ENCODE measurements at places on chromosomes 5 and 9.

DNA sequence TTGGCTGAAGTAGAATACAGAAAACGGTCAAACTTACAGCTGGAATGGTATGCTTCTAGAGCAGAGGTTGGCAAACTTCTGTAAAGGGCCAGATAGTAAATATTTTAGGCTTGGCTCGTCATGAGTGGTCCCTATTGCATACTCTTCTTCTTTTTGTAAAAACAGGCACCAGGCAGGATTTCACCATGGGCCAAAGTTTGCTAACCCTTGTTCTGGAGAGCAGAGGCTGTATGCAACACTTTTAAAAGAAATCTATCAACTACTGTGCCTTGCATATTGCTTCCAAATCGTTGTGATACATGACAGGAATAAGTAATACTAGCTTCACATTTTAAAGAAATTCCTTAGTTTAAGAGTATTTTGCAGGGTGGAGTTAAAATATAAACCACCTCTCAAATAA is 15.6 kb upstream of the COL23A1 start:
- no peak for DNase-seq

DNA sequence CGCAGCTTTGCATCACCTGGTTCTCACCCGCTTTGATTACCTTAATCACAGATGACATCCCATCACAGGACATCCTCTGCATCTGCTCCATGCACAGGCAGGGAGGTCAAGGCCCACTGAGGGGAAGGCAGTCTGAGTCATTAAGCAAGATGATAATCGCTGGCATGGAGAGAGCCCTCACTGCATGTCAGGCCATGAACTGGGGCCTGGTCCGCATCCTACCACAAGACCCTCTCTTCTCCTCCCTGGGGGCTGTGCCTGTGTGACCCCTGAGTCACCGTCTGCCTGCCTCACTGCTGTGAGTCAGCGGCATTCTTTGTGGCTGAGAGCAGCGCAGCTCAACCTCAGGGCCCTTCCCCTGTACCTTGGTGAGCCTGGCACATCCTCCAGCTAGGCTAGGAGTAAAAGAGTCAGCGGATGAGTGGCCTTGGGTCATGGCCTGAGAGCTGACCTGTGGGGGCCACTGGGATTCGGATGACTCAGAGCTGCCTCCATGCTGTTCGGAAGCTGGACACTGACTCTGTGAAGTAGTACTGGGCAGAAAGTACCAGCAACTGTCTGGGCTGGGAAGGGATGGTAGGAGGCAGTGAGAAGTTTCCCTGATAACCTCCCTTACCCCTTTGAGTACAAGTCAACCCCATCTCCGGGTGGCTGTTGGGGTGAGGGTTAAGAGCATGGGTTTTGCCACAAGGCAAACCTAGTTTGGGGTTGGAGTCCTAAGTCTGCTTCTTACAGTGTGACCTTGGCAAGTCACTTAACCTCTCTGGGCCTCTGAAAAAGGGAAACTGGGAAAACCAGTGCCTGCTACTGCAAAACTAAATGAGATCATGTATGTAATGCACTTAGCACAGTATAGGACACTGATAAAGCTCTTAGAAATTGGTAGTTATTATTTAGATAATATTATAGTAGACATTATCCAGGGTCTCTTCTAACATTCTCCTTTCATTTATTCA is 14.6 kb upstream of the ARSI start:
- no peak for DNase-seq

- DNase-seq, result no peak
Measured at GRCh38 chr5:10151656-10152055, 98.0 kb downstream of the ATPSCKMT start.

GRCh38 chr9:20619487-20620200 is 2.7 kb downstream of the MLLT3 start:
- DNase-seq, result no peak

GRCh38 chr5:57662991-57663390 is 180.4 kb upstream of the ACTBL2 start:
- DNase-seq, result no peak

- DNase-seq, result no peak
Measured at GRCh38 chr5:52682492-52682891, 105.2 kb upstream of the ITGA1 start.

DNA sequence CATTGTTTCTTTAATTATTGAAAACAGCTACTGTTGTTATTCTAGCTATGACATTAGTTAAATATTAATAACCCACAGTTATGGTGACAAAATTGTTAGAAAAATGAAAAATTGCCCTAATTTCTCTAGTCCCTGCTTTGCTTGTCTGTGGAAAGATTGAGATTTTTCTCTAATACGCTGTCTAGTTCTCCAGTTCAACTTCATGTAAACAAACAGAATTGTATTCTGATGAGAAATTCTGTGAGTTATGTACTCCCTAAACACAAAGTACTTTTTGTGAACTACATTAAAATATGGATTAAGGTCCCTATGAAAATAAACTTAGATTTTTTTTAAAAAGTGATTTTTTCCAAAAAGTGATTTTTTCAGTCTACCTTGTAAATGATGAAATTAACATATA is 8.7 kb downstream of the SLF1 start:
- DNase-seq, result no peak

DNA sequence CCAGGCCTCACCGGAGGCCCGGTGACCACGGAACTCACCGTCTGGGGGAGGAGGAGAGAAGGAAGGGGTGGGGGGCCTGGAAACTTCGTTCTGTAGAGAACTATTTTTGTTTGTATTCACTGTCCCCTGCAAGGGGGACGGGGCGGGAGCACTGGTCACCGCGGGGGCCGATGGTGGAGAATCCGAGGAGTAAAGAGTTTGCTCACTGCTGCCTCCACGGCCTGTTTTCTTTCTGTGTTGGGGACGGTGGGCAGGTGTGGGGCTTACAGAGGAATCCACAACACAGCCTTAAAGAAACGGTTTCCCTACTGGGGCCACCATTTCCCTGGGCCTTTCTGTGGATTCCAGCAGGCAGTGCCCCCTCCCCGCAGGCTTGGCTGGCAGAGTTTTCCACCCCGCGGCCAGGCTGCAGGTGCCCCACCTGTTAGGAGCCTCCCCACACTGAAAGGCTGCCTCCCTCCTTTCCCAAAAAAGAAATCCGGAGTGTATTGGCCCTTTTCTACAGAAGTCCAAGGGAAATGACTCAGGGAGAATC is 80.8 kb downstream of the NTNG2 start:
- DNase-seq, result no peak

DNA sequence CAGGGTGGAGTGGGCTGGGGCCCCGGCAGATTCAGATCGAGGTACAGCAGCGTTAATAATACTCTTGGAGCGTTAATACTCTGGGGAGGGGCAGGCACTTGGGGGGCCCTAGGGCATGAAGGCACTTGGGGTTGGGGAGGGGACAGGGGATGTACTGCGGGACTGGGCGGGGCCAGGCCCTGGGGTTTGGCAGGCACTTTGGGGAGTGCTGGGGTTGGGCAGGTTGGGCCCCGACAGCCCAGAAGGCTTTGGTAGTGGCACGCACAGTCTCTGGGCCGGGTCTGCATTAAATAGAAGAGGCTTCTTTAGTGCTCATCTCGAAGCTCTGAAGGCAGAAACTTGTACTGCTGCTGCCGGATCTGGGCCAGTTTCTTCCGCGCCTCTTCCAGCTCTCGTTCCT is 7.8 kb upstream of the TPM2 start:
- DNase-seq, result no peak

DNA sequence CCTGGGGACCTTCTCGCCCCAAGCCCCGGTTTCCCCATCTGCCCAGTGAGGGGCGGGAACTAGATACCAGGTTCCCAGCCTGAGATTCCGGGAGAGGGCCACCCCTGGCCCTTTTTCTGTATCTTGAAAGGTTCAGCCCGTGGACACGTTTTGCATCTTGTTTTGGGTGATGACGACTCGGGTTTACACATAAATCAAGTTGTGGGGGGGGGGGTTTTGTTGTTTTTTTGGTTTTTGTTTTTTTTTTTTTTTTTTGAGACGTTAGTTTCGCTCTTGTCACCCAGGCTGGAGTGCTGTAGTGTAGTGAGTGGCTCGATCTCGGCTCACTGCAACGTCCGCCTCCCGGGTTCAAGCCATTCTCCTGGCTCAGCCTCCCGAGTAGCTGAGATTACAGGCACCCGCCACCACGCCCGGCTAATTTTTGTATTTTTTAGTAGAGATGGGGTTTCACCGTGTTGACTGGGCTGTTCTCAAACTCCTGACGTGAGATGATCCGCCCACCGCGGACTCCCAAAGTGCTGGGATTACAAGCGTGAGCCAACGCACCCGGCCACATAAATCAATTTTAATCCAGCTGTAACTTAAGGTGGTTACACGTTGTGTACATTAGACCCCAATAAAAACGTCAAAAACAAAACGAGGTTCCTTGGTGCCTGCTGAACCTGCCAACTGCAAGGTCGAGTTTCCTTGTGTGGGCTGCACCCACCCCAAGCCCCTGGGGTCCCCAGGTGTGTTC is 1.1 kb upstream of the BRD3 start:
- peak; percentile 20 for DNase-seq

DNA sequence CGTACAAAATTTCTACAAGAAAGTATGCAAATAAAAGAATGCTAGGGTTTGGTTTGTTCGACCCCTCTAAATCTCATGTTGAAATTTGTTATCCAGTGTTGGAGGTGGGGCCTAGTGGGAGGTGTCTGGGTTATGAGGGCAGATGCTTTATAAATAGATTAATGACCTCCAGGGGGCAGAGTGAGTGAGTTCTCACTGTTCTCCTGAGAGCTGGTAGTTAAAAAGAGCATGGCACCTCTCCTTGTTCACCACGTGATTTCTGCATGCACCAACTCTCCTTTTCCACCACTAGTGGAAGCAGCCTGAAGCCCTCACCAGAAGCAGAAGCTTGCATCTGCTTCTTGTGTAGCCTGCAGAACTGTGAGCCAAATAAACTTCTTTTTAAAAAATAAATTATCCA is 50.4 kb upstream of the FAM170A start:
- no peak for DNase-seq

DNA sequence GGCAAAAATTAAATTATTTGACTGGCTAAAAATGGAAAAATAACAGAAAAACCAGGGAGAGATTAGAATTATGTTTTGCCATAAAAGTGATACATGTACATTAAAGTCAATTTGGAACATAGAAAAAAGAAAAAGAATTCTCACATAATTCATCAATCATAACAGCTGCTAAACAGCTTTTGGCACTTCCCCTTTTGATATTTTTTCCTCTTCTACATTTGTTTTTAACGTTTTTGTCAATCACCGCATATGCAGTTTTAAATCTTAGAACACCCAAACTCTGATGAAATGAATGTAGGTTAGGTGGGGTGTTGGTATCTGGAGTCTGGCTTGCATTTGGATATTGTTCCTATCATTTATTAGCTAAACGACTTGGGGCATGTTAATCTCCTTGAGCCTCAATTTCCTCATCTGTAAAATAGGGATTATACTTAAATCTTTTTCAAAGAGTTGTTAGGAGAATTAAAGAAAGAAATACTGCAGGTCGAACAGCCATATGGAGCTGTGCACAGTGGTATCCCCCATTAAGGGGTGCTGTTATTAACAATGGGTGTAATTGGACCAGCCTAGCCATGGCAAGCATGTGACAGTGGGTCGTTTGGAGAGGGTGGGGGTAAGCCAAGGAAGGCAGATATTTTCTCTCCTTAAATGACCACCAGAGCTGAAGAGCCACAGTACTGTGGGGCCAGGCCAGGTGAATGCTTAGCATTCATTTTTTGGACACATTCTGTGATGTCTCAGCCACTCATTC is 22.6 kb downstream of the NPR3 start:
- DNase-seq, result no peak

DNA sequence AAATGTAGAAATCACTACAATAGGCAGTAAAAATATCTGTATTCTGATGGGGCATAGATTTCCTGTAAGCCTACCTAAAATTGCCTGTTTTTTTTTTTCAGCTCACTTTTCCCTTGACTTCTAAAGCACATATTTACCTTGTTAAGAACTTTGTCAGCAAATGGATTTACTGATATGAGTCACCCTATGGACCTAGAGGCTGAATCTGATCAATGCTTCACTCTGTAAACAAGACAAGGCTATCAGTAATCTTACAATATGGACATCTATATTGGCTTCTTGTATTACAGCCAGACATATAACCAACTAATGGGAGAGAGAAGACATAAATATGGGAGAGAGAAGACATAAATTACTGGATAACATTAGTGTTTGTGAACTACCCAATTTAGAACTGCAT is 792.7 kb upstream of the CHD1 start:
- DNase-seq, result no peak

DNA sequence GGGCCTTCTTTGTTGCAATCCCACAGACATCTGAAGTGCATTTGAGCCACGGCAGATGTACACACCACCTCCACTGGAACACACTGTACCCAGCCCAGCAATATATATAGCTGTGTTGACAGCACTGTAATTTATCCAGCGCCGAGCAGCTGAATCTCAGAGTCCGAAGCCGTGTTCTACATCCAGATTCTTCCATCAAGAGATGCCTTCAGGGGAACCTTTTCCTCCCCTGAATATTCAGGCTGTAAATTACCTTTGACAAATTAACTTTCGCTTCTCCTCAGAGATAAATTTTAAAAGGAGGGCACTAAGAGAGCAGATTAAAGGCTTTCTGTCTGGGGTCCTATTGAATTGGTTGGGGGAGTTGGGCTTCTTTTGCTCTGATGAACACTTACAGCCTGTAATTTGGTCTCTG is 76.4 kb downstream of the ROR2 start:
- DNase-seq, result no peak

DNA sequence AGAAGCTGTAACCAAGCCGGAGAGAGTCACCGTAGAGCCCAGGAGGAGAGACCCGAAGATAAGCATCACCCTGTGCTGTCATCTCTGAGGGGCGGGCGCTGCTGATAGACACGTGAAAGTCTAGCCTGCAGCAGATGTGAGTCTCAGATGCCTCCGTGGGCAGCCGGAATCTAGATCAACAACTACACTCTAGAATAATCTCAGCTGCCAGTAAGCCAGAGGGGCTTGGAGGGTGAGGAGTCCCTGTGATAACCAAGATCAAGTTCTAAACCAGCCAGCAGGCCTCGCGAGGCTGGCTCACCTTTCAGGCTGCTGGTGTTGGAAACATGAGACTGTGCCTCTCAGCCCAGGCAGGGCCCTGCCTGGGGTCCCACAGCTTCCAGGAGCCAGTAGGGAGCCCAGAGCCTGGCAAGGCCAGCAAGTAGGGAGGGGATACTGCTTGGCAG is 54.1 kb downstream of the DAPK1 start:
- DNase-seq, result no peak

GRCh38 chr9:2158111-2158610 is 143.0 kb downstream of the SMARCA2 start:
- peak; percentile 55 for DNase-seq

GRCh38 chr5:143554918-143555477 is 151.5 kb upstream of the NR3C1 start:
- no peak for DNase-seq

DNA sequence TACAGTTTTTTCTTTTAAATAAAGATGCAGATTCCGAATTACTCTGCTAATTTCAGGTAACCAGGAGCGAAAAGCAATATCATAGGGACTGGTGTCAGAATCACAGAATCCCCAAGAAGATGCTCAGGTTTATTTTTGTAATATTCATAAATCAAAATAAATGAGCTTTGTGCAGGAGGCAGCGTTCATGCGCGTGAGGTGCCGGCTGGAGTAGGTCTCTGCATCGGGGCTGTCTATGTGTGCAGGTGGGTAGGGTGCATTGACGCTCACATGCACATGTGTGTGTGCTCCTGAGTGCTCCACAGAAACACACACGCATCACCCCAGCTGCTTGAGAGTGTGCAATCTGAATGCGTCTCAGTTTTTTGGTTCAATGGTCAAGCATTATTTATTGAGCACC is 226.4 kb downstream of the PBX3 start:
- DNase-seq, result no peak

Measured in right lobe of liver (tissue), 6 donors.